Foreskin keratinocyte (primary cell): ENCODE measurements at places on chromosomes 3 and 15. TPM values are rescaled to one million over a fixed set of nuclear protein-coding genes. Genes with fewer than 3 reads are reported as not detected.

Gene ATG7
- 22.6 and 24.7 TPM in 2 replicates for polyA plus RNA-seq

Gene CLDN18
- not detected in 2 replicates for polyA plus RNA-seq

Gene CTXN2
- polyA plus RNA-seq: not detected in 2 replicates

Gene GOLGA8A
- 3.2 and 4.4 TPM in 2 replicates for polyA plus RNA-seq

Gene GUCA1C
- 0.08 and 0.43 TPM in 2 replicates for polyA plus RNA-seq

Gene RTP1
- polyA plus RNA-seq: not detected in 2 replicates

Gene GOLIM4
- polyA plus RNA-seq: 7.4 and 8.2 TPM in 2 replicates

Gene PPARG
- polyA plus RNA-seq: 0.31 and 0.49 TPM in 2 replicates

Gene RYR3
- not detected in 2 replicates for polyA plus RNA-seq

Gene IGSF11
- not detected in 2 replicates for polyA plus RNA-seq

Gene SCG5
- polyA plus RNA-seq: 14.9 and 51.3 TPM in 2 replicates

Gene TAGLN3
- 13.6 and 17.7 TPM in 2 replicates for polyA plus RNA-seq

Gene EXD1
- 0.02 TPM in 1 of 2 replicates, not detected in the other for polyA plus RNA-seq

Gene KNL1
- polyA plus RNA-seq: 6.1 and 7.6 TPM in 2 replicates

Gene TRPM1
- polyA plus RNA-seq: 0.03 TPM in 1 of 2 replicates, not detected in the other

Gene GREM1
- 0.04 and 0.07 TPM in 2 replicates for polyA plus RNA-seq

Gene ANKUB1
- 0.45 and 0.48 TPM in 2 replicates for polyA plus RNA-seq

Gene ZIC1
- polyA plus RNA-seq: not detected in 2 replicates
